Ascending aorta (tissue), 2 donors: ENCODE measurements at places on chromosomes 1 and 21.
A peak's percentile ranks its signal among the peaks of the same experiment; 100 is the strongest.

DNA sequence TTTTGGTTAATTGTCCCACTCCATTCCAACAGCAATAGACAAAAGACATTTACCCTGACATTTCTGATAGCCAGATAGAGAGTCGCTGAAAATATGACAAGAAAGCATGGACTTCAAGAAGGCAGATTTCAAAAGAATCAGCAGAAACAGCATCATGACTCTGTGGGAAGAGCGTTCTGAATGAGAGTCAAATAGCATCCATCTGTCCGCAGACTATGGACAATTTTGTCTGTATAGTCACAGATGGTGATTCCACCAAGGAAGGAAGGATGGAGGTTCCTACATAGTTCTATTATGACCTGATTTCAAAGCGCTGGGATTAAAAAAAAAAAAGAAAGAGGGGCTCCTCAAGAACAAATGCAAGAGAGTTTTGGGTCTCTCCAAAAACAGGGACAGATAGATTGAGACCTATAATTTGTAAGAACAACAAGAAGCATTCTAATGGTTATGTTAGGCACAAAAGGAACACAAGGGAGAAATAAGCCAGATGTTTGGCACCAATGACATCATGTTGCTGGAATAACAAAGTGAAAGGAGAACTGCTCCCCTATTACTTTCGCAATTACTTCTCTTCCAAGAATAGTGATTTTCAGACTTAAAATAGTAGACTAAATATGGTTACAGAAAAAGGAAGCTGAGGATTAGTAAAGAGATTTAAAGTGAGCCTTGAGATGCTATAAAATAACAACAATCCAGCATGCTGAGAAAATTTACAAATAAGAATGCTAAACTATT is 28.5 kb downstream of the NIBAN1 start:
- no peak for DNase-seq

DNA sequence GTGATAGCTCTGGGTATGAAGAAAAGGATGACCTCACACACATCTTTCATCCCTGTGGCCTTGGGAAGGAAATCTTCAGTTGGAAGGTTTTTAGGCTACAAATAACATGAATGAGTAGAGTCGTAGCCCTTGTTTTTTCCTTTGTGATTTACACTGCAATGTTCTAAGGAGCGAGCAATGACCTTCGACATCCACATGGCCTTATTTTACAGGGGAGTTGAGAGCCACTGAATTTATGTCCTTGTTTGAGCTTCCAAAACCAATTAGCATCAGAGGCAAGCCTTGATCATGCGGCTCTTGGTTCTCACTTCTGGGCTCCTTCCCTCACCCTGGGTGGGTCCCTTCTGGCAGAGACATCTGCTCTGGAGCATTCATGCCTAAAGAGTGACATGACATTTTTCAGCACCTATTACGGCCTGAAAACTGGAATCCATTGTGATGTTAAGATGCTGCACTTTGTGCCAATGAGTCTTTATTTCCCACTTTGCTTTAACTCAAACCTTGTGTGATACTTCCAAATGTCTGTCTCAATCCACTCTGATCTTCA is 70.5 kb upstream of the RUNX1 start:
- no peak for DNase-seq

DNA sequence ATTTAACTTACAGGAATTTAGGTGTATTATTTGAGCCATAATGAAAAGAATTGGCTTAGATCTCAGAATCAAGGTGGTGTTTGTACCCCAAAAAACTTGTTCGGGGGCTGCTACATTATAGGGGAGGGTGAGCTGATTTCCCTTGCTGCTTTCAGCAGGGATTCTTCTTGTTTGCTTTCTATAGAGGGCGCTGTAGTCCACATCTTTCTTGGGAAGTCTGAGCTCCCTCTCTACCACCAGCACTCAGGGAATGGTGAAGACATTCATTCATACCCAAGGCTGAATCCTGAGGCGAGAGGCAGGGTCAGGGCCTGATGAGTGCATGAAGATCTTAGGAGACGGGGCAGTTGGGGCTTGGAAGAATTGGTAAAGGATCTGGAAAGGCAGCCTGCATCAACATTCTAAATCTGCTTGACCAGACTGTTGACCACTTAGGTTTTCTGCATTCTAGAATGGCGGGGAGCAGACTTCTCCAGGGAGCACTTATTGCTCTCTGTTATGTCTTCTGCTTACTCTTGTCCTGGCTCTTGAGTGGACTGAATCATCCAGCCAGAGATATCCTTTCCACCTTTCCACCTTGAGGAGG is 18.9 kb downstream of the SPATA46 start:
- DNase-seq, result no peak

DNA sequence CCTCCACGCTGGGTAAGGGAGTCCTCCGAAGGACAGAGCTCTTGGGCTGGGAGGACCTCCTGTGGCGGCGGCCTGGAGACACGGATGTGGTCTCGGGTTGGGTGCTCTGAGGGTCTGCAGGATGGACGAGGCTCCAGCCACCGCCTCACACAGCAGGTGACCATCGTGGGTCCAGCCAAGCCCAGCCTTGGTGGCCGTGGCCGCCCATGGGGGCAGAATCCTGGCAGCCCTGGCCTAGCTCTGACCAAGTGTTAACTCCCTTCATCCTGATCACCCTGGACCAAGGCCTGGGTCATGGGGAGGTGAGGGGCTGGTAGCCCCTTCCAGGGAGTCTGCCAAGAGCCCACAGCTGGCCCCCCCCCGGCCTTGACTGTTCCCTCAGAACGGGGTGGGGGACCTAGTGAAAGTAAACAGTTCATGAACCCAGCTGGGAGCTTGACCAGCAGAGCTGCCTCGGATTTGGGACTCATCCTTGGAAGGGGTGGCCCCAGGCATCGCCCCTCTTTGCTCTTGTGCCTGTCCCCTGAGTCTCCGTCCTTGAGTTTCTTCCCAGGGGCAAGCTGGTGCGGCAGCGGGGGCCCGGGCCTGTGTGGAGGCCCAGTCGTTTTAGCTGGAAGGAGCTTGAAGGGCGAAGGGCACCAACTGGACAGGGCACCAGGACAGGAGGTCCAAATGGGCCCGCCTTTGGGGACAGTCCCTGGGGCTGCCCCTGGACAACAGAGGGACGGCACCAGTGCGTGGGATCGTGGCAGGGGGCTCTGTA is 17.8 kb downstream of the ARHGEF16 start:
- DNase-seq, result no peak

DNA sequence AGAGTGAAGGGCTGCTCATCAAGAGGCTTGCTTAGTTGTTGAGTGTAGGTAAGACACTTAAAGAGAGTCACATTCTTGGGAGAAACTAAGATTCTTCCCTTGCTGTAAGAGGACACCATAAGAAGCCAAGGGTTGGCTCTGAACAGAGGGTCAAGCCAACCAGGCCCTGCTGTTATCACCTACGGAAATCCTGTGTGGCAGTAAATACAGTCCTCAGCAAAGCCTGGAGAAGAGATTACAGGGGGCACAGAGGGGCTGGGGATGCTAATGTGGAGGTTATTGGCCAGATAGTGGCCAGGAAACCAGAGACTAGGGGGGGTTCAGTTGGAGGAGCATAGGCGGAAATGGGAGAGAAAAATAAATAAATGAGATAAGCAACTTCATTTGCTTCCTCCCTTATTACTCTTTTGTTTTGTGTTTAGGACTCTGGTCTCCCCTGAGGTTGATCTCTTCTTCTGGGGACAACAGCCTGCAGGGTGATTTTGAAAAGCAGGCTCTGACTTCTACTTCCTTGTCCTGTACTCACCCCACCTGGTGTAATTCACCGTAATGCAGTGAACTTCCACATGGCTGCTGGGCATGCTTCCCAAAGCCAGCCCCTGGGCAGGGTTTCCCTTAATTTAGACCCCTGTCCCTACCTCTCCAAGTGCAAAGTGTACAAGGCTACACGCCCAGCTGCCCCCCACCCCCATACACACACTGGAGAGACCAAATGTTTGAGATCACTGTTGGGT is 40.9 kb downstream of the MTARC1 start:
- DNase-seq, result no peak

DNA sequence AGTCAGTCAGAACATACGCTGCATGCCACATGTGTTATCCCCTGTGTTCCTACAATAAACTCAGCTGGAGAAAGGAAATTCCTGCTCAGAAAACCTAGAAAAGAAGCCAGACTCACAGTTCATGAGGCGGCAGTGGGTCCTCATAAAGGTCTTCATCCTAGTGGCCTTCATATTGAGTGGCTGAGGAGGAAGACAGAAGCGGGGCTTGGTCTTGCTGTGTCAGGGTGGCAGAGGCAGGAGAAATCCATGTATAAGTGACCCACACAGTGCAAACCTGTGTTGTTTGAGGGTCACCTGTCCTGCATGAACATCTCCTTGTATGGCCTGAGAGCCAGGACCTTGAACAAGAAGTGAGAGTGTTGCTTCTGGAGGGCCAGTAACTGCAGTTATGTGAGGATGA is 4.0 kb upstream of the WNT3A start:
- DNase-seq, result no peak

DNA sequence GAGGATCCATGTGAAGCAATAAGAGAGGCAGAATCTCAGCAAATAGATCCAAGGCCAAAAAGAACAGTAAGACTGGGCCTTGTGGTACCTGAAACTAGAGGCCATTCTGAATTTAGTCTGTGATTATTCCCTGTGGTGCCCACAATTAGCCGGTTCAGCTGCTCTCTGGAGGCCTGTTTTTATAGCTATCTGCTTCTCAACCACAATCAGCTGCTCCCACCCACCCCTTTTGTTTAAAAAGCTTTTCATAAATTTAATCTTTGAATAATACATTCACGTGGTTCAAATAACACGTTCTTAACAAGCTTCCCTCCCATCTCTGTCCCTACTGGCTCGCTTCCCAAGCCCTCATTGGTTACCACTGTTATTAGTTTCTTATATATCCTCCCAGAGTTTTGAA is 18.0 kb downstream of the UBE2T start:
- DNase-seq, result peak; percentile 4

GRCh38 chr1:36953061-36953460 is 81.3 kb downstream of the GRIK3 start:
- no peak for DNase-seq

DNA sequence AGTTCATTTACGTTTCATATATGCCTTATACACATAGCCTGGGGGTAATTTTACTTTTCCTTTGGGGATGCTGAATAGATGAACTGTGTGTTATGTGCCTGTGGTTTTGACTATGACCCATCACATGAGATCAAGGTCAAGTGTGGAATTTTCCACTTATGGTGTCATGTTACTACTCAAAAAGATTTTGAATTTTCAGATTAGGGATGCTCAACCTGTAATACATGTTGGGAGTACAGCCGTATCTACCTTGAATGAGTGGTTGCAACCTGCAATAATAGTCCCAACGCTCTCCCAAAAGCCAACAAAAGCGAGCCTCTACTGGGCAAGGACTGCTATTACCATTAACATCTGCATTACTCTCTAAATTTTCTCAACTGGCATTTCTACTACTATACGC is 68.5 kb upstream of the SDC3 start:
- no peak for DNase-seq
